ENCODE measurements at places on chromosomes 6 and 20. TPM values are rescaled to one million over a fixed set of nuclear protein-coding genes. Genes with fewer than 3 reads are reported as not detected.

DNA sequence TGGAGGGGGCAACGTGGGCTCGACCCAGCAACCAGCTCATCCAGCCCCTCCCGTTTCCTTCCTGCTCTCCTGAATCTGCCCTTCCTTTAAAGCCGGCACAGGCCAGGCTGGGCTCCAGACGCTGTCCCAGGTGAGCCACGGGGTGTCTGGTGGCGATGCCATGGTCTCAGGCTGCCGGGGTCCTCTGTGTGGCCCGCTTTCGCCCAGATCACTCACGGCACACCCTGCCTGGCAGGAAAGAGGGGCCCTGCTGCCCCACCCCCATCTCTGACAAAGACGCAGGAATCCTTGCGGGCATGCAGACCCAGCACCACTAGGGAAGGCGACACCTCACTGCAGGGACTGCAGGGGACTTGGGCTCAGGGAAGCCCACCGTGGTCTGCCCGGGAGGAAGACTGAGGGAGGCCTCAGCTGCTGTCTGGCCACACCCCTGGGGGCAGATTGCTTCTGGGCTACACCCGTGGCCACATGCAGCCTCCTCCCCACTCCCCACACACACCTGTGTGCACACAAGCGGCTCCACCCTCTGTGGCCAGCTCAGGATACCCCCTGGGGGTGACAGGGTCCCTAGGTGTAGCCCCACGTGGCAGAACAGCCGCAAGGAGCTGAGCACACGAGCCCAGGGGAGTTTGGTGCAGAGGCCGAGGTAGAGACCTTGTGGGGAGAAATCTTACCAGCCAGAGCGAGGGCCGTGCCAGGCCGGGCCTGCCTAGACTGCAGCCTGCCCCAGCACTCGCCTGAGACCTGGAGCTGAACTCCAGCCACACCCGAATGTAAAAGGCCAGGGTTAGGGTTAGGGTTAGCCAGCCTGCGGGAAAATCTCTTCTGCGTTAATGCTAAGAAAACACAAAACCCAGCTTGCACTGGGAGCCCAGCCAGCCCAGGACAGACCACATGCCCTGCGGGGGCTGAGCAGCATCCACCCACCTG is 104.6 kb downstream of the DLL1 start:
- DNase-seq, result no peak

DNA sequence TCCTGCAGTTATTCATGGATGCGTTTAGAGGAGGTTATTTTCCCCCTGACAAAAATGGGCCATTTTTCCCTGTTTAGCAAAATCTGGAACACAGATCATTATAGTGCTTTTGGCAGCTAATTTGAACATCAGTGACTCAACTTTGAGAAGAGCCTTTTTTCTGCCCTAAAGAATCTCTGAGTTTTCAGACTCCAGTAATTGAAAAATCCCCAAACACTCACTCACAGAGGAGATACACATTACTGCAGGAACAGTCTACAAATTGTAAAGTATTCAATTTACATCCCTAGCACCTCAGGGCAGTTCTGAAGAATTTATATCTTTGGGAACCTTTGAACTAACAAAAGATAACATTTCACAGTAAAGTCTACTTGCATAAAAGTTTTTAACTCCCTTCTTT is 966.6 kb upstream of the SLC35B3 start:
- DNase-seq, result no peak

DNA sequence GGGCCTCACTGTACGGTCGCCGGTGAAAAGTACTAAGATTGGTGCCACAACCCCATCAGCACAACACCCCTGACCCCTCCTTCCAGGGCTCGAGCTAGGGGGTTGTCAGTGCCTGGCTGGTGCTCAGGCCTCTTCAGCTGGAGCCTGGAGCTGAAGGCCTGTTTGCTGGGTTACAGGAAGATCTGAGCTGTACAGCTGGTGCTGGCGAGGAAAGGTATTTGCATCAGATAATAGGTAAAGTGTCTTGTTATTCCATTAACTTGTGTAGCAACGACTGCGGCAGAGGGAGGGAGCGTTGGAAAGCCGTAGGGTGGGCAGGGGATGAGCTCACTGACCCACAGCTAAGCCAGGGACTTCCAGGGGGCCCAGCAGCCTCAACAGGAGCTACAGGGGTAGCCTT is 15.8 kb upstream of the SIRPA start:
- DNase-seq, result no peak

DNA sequence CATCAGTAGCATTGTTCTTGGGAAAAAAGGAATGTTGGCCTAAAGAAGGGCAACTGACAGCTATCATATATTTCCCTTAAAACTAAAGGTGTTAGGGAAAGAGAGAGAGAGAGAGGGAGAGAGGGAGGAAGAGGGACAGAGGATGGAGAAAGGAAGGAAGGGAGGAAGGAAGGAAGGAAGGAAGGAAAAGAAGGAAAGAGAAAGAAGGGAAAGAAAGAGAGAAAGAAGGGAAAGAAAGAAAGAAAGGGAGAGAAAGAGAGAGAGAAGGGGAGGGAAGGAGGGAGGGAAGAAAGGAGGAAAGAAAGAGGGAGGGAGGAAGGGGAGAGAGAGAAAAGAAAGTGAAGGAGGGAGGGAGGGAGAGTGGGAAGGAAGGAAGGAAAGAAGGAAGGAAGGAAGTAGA is 37.7 kb upstream of the ADGRF5 start:
- no peak for DNase-seq

- DNase-seq, result no peak
These were observed 113.4 kb downstream of the FAM50B start for GRCh38 chr6:3962291-3963280.

- DNase-seq, result no peak
These were observed 541 bp downstream of the SNX21 start for GRCh38 chr20:45833883-45834796.

GRCh38 chr6:21024616-21025015 is 490.4 kb downstream of the CDKAL1 start:
- DNase-seq, result no peak

GRCh38 chr6:38169221-38169976 is 349.9 kb downstream of the ZFAND3 start:
- no peak for DNase-seq

DNA sequence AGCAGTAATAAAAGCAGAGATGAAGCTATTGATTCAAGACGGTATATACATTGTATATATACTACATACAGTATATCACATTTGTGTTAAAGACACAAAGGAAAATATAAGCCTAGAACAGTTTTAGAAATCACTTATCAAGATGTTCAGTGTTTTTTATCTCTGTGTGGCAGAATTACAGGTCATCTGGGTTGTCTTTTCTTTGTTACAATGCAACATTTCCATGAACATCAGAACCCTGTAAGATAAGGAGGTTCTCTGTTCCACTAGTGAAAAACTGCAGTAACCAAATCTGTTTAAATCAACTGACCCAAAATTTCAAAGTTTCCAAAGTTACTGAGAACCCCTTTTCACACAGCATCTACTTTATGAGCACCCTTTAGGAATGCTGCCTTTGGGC is 42.2 kb downstream of the B4GALT5 start:
- DNase-seq, result no peak

DNA sequence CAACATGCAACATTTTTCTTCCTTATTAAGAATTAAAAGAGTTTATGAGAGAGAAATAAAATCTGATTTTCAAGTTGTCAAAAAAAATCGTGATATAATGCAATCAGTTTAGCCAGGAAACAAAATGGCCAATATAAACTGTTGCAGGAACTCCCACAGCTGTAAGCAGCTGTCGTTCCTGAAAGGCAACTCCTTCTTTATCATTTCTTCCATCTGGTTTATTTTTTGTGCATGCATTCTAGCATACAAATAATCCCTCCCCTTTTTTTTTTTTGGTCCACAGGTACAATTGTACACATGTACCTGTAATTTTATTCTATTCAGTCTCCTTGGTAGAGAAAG is 19.7 kb downstream of the TRAF3IP2 start:
- DNase-seq, result no peak

DNA sequence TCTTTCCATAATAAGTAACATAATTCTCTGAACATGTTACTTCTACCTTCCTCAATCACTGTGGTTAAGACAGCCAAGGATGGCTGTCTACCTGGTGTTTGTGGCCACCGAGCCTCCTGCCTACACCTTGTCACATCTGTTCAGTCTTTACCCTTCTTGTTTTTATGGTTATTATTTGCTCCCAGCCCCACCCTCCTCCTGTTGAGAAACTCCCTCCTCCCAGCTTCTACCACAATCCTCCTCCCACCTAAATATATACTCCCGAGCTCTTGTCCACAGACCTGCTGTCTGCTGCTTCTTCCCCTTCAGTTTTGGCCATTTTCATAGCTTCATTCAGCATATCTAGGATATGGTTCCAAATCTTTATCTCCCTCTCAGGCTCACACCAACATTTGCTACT is 35.7 kb upstream of the GABRR1 start:
- no peak for DNase-seq

DNA sequence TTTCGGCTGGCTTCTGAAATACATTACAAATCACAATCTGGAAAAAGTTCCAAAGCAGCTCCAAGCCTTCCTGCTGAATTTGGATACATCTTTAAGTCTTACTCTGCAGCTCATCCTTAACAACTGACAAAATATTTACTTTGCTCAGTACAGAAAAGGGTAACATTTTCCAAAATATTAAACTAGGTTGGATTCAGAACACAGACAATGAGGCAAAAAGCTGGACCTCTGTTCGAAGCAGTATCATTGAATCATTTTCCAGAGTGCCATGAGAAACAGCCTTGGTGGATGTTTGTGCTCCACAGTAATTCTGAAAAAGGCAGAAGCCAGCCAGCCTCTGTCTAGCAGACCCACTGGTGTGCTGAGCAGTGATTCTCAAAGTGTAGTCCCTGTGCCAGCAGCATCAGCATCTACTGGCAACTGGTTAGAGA is 162.1 kb downstream of the AIG1 start:
- no peak for DNase-seq

- DNase-seq, result no peak
These were observed 286.4 kb upstream of the IRAK1BP1 start for GRCh38 chr6:78580923-78581322.

DNA sequence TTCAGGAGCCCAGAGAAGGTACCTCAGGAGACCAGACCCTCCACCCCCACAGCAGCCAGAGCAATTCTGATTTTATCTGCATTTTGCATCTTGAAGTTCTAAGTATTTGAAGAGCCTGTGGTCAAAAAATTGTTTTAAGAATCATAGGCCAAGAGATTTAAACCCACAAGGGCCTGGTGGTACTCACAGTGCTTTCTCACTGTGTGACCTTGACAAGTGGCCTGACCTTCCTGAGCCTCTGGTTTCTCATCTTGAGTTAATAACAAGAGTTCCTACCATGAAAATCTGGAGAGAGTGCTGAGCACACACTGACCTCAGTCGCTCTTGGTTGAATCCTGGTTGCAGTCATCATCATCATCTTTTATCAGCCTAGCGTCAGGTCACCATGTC is 45.4 kb upstream of the ID1 start:
- no peak for DNase-seq

DNA sequence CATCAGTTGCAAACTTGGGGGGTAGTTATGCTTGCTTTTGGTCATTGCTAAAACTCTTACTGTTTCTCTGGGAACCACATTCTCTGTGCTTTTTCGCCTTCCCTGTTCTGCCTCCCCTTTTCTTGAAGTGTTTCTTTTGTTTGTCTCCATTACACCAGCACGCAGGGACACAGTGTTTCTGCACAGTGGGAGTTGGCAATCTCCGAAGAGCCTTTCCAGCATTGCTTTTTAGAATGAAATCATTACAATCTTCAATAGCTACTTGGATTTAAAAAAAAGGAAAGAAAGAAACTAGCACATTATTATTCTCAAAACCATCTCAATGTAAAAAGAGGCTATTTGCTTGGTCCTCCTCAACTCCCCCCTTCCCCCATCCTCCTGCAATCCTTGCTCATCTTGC is 536.7 kb upstream of the MMS22L start:
- DNase-seq, result no peak

DNA sequence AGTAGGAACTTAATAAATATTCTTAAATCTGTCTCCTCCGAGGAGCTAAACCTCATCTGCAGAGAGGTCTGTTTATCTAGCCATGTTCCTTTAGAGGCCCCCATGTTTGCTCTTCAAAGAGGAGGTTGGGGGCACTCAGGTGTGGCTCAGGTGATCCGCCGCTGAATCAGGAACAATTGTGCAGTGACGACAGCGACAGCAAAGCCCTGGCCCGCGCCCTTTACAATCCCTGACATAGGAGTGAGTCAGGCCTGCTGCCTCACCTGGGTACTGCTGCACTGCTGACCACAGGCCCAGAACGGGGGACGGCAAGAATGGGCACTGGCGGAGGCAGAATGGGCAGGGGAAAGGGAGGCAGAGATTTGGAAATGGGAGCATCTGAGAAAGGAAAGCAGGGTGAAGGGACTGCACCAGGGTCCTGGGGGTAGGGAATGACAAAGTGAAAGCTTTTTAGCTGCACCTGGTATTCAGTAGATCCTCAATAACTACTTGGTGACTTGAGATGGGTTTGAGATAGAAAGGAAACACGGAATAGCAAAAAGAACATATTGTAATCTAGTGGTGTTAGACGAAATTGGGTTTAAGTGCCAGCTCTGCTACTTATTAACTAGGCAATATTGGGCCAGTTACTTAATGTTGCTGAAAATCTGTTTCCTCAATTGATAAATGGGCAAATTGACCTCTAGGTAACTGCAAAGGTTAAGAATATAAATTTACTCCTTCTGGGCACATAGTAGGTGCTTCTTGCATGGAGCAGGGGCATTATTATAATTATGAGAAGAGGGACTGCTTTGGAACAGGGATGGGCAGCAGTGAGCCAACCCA is 5.4 kb upstream of the IER3 start:
- DNase-seq, result no peak

DNA sequence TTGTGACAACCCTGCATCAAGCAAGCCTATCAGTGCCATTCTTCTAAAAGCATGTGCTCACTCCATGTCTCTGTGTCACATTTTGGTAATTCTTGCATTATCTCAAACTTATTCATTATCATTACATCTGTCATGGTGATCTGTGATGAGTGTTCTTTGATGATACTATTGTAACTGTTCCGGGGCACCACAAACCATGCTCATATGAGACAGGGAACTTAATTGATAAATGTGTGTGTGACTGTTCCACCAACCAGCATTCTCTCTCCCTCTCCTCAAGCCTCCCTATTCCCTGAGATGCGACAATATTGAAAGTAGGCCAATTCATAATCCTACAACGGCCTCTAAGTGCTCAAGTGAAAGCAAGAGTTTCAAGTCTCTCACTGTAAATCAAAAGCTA is 4.0 kb downstream of the HUS1B start:
- no peak for DNase-seq

GRCh38 chr6:137353842-137354397 is 134.7 kb upstream of the IFNGR1 start:
- DNase-seq, result no peak

DNA sequence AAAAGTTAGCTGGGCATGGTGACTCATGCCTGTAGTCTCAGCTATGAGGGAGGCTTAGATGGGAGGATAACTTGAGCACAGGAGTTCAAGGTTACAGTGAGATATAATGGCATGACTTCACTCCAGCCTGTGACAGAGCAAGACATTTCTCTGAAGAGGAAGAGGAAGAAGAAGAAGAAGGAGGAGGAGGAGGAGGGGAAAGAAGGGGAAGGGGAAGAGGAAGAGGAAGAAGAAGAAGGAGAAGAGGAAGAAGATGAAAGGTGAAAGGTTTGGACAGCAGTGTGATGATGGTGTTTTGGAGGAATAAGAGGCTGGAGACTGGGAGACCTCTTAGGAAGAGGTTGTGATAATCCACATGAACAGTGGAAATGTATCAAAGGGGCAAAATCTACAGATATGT is 410.7 kb upstream of the JAG1 start:
- no peak for DNase-seq

Gene PLA2G7
- not detected for total RNA-seq

Gene PIGU
- total RNA-seq, result 27.7 TPM

Gene C4A
- 6.6 TPM for total RNA-seq

Gene TBX18
- total RNA-seq, result not detected

Gene EGFL8
- 21.6 TPM for total RNA-seq

Gene ACSS1
- 0.40 TPM for total RNA-seq

Gene SLC26A8
- total RNA-seq, result not detected

Gene CBFA2T2
- 22.2 TPM for total RNA-seq

Gene FILIP1
- total RNA-seq, result not detected

Gene FLRT3
- total RNA-seq, result not detected

Gene PACRG
- not detected for total RNA-seq

Gene PSORS1C1
- not detected for total RNA-seq
